ENCODE measurements at places on chromosomes 6 and 20.

GRCh38 chr6:16757332-16757731 is 3.9 kb downstream of the ATXN1 start:
- DNase-seq = no peak

- DNase-seq = peak; percentile 84
Observed at GRCh38 chr6:149077208-149077607, 240.3 kb upstream of the TAB2 start.

DNA sequence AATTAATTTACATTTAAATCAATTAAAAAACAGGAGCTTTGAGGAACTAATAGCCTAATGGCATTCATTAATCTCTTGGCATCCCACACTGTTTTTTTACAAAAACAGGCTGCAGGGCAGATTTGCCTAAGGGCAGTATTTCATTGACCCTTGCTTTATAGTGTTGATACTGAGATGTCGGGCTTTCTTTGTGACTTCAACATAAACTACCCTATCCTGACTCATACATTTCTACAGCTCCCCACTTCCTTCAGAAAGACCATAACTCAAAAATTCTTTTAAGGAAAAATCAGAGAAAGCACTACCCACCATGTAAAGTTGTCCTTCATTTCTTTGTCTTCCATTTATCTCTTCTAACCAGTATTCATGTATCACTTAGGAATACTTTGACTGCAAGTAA is 92.2 kb upstream of the NT5E start:
- DNase-seq = no peak

DNA sequence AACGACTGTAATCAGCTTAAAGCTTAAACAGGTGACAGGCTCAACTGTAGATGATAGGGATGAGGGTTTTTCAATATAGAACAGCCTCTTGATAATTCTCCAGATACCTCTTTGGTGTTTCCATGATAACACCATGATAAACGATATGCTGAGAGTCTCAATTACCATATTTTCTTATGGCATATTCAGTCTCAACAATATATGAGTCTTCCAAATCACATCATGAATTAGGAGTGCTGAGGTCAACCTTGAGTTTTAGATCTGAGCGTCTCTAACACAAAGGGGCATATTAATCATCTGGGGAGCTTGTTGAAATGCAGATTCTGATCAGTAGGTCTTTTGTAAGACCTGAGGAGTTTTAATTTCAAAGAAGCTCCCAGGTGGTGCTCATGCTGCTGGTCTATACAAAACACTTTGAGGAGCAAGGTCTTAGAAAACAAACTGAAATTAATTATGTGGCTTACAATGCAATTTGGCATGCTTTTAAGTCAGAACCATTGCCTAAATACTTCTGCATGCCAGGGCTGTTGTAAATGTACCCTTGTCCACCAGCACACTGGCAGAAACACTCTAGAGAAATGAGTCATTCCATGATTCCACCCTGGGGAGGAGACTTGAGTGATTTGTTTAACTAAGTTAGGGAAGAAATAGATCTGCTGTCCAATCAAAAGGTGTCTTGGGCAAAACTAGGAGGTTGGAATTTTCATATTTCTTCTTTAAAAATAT is 49.6 kb downstream of the PTCHD4 start:
- DNase-seq = peak; percentile 15

GRCh38 chr6:121657972-121658371 is 222.5 kb downstream of the GJA1 start:
- no peak for DNase-seq

DNA sequence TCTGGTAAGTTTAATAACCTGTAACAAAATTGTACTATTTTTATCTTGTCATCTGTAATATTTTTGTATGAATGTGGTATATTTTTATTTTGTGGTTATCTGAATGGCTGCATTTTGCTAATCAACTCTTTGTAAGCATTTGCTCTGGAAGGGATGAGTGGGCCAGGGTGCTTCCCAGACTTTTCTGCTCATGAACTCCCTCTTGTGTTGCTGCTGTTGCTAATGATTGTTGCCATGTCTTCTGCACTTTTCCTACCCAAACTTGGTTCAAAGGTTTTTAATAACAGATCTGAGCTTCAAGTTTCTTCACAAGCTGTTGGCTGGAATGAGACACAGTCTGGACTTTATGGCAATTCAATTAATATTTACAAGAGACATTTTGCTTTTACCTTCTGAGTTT is 1005.7 kb downstream of the HACE1 start:
- no peak for DNase-seq

GRCh38 chr6:84093441-84094435 is 60.2 kb downstream of the MRAP2 start:
- no peak for DNase-seq
